ENCODE measurements at places on chromosomes 2 and 18.

- no peak for DNase-seq
Observed at GRCh38 chr2:6986301-6986911, 69.2 kb downstream of the RNF144A start.

GRCh38 chr2:78416625-78417300 lies 608.7 kb upstream of the REG3G start:
- no peak for DNase-seq

DNA sequence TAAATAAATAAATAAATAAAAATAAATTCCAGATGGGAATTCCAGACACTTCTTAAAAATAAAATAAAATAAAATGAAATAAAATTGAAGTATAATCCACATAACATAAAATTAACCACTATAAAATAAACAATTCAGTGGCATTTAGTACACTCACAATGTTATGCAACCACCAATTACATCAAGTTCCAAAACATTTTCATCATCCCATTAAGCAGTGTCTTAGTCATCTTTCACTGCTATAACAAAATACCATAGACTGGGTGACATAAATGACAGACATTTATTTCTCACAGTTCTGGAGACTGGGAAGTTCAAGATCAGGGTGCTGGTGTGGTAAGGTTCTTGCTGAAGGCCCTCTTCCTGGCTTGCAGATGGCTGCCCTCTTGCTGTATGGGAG lies 22.6 kb upstream of the PROKR1 start:
- no peak for DNase-seq

- DNase-seq = no peak
Observed at GRCh38 chr2:197311421-197312033, 947 bp upstream of the ANKRD44 start.

DNA sequence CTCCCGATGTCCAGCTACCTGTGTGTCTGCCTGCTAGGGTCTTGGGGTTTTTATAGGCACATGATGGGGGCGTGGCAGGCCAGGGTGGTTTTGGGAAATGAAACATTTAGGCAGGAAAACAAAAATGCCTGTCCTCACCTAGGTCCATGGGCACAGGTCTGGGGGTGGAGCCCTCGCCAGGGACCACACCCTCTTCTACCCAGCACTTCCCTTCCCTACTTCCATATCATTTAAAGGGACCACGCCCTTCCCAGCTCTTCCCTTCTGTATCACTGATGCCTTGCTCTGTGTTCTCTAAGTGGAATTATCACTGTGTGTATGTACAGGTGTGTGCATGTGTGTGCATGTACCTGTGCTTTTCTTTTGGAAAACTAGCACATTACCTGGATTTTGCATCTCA lies 6.3 kb downstream of the UGT1A1 start:
- DNase-seq = no peak

- no peak for DNase-seq
Observed at GRCh38 chr2:3073704-3074103, 303.9 kb downstream of the EIPR1 start.

- DNase-seq = no peak
Observed at GRCh38 chr2:163759013-163759412, 23.2 kb upstream of the FIGN start.
